Ammon's horn (tissue), 1 donor: ENCODE measurements at places on chromosomes 2 and 18.

DNA sequence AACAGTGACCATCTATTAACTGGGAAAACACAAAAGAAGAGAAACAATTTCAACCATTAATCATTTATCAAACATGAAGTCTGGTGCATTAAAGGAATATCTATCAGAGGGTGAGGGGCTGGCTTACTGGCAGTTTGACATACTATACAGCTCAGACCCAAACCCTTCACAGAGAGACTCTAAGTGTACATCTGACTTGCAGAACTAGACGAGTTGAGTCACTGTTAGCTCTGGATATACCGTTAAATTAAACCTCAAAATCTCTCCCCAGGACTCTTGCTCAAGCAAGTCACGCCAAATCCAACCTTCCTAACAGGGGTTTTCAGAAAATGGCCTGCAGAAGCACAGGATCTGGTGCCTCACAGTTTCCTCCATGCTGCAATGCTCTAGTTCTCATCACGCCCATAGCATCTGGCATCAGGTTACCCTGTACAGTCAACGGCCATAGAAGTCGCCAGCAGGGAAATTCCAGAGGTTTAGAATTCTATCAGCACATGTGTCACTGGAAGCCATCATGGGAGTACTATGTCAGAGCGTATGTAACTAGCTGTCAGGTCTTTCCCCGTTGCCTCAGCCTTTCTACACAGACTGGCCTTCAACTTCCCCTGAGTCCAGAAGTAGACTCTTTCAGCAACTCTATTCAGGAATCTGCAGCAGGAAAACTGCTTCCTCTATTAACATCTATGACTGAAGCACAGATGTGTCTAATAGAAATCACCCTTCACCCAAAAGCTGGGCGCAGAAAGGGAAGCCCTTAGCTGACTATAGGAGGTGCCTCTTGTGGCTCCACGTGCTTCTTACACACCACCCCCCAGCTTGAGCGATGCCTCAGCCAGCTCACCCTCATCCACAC lies 9.3 kb downstream of the TGOLN2 start:
- DNase-seq: no peak

GRCh38 chr2:67437114-67437513 lies 40.0 kb downstream of the ETAA1 start:
- no peak for DNase-seq

DNA sequence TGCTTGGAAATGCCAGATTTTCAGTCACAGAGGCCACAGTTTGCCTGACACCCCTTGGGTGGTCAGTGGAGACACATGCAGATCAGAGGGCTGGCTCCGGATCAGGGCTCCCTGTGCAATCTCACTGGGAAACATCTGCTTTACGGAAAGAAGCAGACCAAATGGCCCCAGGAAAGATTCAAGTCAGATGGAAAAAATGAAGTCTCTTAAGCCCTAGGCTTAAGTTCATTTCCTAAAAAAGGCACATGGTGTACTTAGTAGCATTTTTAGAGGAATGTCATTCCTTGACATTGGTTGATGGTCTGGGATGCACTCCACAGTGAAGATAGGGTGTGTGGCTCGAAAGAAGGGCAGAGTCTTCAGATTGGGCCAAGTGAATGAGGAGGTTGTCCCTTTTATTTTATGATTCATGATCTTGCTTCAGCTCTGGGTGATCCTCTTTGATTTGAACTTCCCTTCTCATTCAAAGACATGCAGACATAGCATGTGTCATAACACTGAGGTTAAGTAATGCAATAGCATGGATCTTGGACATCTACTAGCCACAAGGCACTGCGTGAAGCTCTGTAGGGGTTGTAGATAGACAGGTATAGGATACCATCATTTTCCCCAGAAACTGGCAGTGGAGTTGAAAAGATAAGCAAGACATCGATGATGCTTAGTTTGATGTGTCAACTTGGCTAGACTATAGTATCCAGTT lies 56.5 kb downstream of the KCNE4 start:
- DNase-seq: no peak

GRCh38 chr2:5980450-5981190 lies 288.4 kb downstream of the SOX11 start:
- DNase-seq: peak; percentile 36

DNA sequence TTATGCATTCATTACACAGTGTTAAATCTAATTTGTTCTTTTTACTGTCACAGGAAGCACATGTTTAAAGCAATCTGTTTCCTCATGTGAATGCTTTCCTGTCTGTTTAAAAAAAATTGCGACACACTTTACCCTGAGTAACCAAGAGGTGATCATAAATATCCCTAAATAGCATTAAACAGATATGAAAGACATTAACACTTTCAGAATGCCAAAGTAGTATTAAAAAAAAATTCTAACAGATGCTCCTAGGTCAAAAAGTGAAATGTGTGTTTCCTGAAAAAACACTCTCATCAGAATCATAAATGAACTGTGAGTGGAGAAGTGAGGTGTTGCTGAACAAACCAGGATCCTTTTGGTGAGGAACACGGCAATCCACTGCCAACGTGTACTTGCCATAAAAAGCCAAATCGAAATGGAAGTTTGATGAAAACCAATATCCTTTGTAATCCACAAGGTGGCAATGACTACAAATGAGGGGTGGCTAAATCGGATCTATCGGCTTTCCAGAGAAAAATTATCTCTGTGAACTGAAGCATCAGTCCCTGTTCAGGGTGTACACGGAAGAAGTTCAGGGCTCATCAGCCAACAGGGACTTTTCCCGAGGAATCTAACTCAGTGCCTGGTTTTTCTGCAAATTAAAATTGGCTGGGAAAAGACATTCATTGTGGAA lies 248.9 kb downstream of the TCF4 start:
- peak; percentile 71 for DNase-seq

DNA sequence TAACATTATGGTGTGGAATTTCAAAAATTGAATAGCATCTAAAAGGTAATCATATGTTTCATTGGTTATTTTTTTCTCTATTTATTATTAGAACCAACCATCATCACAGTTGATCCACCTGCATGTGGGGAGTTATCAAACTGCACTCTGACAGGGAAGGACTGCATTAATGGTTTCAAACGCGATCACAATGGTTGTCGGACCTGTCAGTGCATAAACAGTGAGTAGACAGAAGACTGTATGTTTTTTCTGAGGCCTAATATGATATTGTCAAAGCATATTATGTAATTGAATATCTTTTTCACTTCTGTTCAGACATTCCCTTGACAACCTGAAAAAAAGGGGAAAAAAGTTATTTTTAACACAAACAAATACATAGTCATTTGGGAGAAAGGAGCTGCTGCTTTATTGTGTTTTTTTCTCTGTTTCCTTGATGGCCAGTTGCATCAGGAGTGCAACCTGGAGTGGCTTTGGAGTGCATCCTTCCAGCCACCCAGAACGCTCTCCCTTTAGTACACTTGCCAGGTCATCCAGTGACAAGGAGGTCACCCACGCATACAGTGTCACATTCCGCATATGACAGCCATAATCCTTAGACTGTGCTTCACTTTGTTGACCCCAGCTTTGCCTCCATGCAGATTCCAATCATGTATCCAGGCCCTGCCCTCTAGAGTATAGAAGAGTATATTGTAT lies 98.7 kb downstream of the FEZ2 start:
- no peak for DNase-seq

- no peak for DNase-seq
Observed at GRCh38 chr2:209788925-209789324, 17.3 kb downstream of the UNC80 start.

DNA sequence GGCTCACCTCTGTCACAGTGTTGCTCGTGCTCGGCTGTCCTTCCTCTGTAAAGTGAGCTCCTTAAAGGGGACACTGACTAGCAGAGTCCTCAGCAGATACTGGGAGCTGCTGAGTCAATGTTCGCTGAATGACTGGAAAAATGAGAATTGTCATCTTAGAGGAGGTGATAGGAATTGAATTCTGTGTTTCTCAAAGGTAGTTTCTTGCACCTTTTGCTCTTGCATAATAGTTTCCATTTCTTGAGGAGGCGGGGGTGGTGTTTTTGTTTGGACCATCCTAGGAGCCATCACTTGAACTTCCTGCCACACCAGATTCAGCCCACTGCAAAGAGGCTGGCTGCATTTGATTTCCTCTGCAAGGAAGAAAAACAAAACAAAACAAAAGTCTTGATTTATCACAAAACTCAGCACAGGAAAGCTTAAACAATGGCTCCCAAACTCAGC lies 11.4 kb upstream of the RFX8 start:
- no peak for DNase-seq

DNA sequence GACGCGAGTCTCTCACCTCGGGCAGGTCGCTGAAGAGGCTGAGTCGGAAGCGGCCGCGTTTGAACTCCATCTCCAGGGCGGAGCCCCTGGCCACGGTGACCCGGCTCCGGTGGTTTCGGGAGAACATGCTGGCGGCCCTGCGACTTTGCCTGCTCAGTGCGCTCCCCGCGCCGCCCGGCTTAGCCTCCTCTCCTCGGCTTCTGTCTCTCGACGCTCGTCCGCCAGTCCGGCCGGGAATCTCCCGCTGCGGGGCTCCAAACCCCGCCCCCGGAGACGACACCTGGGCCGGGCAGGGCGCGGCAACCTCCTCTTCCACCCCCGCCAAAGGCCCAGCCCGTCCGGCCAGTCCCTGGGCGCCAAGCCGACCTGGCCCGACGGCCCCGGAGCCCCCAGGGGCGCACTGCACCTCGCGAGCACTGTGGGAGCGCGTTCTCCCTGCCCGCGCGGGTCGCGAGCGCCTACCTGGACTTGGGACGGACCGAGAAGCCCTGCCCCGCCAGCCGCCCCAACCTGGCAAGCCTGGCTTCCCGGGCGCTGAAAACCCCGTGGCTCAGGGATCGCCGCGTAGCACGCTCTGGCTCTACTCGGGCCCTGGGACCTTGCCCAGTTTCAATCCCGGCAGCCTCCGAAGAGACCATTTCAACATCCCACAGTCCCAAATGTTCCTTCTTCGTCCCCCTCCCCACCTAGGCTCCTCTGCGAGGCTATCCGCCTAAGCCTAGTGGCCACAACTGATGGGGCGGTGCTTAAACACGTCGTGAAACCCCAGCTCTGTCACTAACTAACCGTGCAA lies at the start of gene RTKN:
Gene RTKN, minus strand, starts transcription at position 248 of the 793 bp plus-strand sequence. Its CDS starts 121 bp downstream, at position 127.
- peak; percentile 1 for DNase-seq

DNA sequence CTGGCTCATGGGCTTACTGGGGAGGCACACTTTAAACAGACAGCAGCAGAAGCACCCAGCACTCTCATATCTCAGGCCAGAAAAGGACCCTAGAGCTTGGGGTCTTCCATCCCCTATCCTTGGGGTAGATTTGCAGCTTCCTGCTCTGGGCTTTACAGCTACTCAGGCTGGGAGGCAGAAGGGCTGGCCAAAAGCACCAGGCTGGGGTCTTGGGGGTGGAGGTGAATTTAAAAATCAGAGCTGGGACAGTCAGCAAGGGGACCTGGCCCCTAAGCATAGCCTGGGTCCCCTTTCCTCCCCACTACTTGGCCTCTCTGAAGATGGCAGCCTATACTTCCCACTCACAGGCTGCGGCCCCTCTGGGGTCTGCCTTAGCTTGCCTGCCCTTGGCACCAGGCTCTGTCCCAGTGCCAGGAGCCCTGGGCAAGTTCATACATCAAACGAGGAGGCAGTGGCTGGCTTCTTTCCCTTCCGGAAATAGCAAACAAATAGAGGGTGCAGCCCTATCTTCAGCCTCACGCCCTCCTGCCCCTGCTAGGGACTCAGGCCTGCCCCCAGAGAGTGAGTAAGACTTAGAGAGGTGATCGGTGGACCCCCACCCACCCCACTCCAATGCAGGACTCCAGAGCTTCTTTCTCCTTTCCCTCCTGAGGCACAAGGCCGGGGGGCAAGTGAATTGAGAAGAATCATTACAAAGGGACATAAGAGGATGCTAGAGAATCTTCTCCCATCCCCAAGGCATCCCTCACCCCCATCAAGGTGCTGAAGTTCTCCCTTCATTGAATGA lies 26.0 kb upstream of the TNS1 start:
- DNase-seq: no peak

DNA sequence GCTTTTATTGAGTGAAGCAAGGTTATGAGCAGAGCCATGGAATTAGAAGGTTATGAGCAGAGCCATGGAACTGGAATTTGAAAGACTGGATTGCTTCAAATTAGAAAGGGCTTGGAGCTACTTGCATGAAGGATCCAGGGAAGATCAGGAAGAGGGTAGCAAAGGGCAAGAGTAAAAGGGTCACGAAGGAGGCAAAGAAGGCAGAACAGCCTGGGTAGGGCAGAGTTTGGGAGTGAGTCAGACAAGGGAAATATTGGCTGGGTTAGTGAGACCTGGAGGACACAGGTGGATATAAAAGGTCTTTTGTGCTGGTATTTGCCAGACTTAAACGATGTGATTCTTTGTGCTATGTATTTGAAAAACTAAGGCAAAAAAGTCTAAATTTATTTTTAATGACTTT lies 65.0 kb downstream of the SEMA4F start:
- no peak for DNase-seq

DNA sequence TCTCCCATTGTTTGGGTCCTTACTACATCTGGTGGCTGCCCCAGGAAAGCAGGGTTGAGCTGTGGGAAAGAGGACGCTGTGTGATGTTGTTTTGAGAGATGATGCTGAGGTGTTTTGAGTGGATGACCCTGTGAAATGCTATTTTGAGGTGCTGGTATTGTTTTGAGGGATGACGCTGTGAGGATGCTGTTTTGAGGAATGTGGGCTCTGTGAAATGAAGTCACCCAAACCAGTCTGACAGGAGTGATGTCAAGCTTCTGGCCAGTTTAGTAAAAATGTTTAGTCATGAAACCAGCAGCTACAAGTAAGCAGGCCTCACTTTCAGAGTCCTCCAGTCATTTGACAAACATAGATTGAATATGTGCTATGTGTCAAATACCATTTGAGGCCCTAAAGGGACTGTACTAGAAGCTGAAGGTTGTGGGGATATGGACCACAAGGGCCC lies 16.1 kb upstream of the PUM2 start:
- DNase-seq: no peak

DNA sequence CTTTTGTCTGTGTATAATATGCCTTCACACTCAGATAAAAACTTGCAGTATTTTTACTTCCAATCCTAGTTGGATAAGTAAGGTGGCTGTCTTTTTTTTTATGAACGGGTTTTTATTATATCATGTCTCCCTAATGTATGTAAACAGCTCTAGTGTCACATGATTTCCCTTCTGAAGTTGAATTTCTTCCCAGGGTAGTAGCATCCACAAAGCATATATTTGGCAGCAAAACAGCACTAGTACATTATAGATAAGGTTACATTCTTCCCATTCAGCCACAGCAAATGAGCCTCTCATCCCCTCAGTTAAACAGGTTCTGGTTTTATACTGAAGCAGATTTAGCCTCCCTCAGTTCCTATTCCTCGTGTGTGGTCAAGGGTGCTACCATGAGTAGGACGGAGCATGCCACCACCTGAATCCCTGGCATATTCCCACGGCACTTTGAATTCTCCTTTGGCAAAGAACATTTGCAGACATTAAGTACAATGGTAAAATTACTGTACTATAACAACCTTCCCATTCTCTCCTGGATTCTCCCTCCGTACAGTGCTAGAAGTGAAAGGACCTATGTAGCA lies 15.4 kb upstream of the DTNA start:
- no peak for DNase-seq
